Activated naive CD8-positive, alpha-beta T cell treated with anti-CD3 and anti-CD28 coated beads, Interleukin-2, amount 10 ng/mL, durations not matched to agents 7 days and 5 days (primary cell): ENCODE measurements at places on chromosomes 2 and 18. TPM values are rescaled to one million over a fixed set of nuclear protein-coding genes. Genes with fewer than 3 reads are reported as not detected.

- no peak for DNase-seq
- H3K4me1 ChIP-seq: no peaks in the 10 kb centered on the region
- H3K27me3 ChIP-seq: peaks cover 9% of the 10 kb centered on the region
- H3K4me3 ChIP-seq: no peak overlapping the region
- H3K27ac ChIP-seq: no peak overlapping the region
- no peaks in the 10 kb centered on the region for H3K36me3 ChIP-seq
Measured at GRCh38 chr2:72118386-72118785, 29.3 kb downstream of the CYP26B1 start.

GRCh38 chr2:152506843-152507242 is 171.9 kb downstream of the FMNL2 start:
- H3K27me3 ChIP-seq: peaks cover 3% of the 10 kb centered on the region
- no peaks in the 10 kb centered on the region for H3K36me3 ChIP-seq
- H3K27ac ChIP-seq: no peak overlapping the region
- H3K4me1 ChIP-seq: no peaks in the 10 kb centered on the region
- no peak for DNase-seq
- H3K4me3 ChIP-seq: no peak overlapping the region

DNA sequence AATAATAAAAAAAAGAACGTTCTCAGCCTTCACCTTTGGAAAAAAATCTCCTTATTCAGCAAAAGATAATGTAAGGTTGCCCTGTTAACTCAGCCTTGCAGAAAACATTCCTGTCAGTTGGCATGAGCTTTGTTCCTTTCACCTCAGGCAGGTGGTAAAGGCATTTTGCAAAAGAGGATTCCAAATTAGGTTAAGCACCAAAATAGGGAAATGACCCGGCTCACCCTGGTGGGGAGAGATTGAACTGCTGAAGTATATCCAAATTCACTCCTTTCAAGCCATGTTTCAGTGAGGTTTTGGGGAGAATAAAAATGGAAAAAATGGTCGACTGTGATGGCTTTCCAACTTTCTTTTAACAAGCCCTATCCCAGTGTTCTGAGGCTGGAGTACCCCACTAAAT is 1988.8 kb upstream of the PIK3C3 start:
- H3K4me1 ChIP-seq: no peaks in the 10 kb centered on the region
- no peak for DNase-seq
- no peaks in the 10 kb centered on the region for H3K36me3 ChIP-seq
- H3K4me3 ChIP-seq: no peak overlapping the region
- H3K27ac ChIP-seq: no peak overlapping the region

CD8B gene
- 475 TPM for total RNA-seq

DNA sequence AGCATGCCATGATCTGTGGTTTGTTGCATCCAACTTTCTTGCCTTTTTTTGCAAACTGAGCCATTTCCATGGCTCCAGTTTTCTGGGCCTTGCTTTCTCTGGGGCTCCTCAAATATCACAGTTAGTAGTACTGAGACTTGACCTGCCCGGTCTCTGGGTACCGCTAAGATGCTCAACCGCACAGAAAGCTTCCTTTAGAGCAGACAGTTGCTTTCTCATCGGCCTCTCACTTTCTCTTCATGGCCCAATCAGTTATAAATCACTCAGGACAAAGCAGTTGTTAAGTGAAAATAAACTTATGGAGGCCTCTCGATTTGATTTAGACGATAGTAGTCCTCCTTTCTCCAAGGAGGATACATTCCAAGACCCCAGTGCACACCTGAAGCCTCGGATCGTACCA is 141.2 kb upstream of the ASB18 start:
- no peaks in the 10 kb centered on the region for H3K4me1 ChIP-seq
- H3K27me3 ChIP-seq: no peaks in the 10 kb centered on the region
- H3K4me3 ChIP-seq: no peak overlapping the region
- H3K27ac ChIP-seq: no peak overlapping the region
- no peaks in the 10 kb centered on the region for H3K36me3 ChIP-seq

GRCh38 chr2:23335550-23335949 is 49.4 kb upstream of the KLHL29 start:
- DNase-seq: no peak
- H3K4me1 ChIP-seq: no peaks in the 10 kb centered on the region
- H3K4me3 ChIP-seq: no peak overlapping the region
- H3K27me3 ChIP-seq: peaks cover 9% of the 10 kb centered on the region
- H3K27ac ChIP-seq: no peak overlapping the region

- H3K27me3 ChIP-seq: peaks cover 3% of the 10 kb centered on the region
- H3K36me3 ChIP-seq: no peaks in the 10 kb centered on the region
- no peaks in the 10 kb centered on the region for H3K4me1 ChIP-seq
- H3K4me3 ChIP-seq: no peak overlapping the region
Measured at GRCh38 chr2:204495381-204495780, 49.9 kb upstream of the PARD3B start.

GAL3ST2 gene
- total RNA-seq: 0.43 TPM

- H3K27me3 ChIP-seq: peaks cover 17% of the 10 kb centered on the region
- H3K4me1 ChIP-seq: no peaks in the 10 kb centered on the region
- no peak overlapping the region for H3K4me3 ChIP-seq
- no peaks in the 10 kb centered on the region for H3K36me3 ChIP-seq
- H3K27ac ChIP-seq: no peak overlapping the region
Measured at GRCh38 chr2:151361674-151362370, 4.4 kb downstream of the TNFAIP6 start.

- no peak for DNase-seq
- H3K27ac ChIP-seq: peak overlapping the region; percentile 62
- H3K4me1 ChIP-seq: peaks cover 32% of the 10 kb centered on the region
- H3K36me3 ChIP-seq: peaks cover 35% of the 10 kb centered on the region
Measured at GRCh38 chr2:195486520-195486919, 170.5 kb upstream of the SLC39A10 start.

- no peaks in the 10 kb centered on the region for H3K36me3 ChIP-seq
- H3K4me3 ChIP-seq: no peak overlapping the region
- no peaks in the 10 kb centered on the region for H3K4me1 ChIP-seq
- H3K27me3 ChIP-seq: peaks cover 20% of the 10 kb centered on the region
- no peak overlapping the region for H3K27ac ChIP-seq
Measured at GRCh38 chr18:65749841-65750240, 971 bp upstream of the CDH7 start.

SLC4A3 gene
- not detected for total RNA-seq

DNA sequence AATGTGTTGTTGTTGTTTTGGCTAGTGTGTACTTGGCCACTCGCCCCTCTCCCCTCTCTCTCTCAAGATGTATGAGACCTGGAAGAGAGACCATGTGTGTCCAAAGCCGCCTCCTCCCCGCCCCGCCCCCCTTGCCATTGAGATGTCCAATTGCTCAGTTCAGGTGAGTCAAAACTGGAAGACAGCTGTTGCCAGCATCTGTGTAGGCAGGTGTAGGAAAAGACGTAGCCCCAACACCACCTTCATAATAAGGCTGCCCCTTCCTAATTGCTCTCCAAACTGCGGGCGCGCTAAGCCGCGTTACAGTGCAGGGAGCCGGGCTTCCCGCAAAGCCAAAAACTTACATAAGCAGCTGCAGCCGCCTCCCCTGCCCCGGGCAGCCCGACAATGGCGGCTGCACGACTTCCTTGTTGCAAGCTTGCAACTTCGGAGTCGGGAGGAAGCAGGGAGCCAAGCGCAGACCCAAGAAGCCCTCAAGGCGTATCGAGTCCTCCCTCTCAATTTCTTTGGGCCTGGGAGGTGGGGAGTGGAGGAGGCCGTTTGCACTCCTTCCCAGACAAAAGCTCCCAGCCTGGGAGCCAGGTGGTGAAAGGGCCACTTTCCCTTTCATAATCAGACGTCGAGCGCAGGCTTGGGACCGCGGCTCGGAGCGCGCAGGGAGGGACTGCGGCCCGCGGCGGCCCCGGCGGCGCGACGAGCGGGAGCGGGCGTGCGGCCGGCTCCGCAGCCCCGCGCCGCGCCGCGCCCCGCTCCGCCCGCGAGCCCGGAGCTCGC is 882 bp downstream of the ZBTB14 start:
- H3K4me1 ChIP-seq: peaks cover 15% of the 10 kb centered on the region
- H3K4me3 ChIP-seq: peak overlapping the region; percentile 94
- DNase-seq: peak; percentile 72
- H3K27ac ChIP-seq: peak overlapping the region; percentile 96
- H3K36me3 ChIP-seq: peaks cover 22% of the 10 kb centered on the region

GRCh38 chr2:149044500-149044899 is 6.0 kb downstream of the LYPD6B start:
- no peaks in the 10 kb centered on the region for H3K36me3 ChIP-seq
- H3K4me1 ChIP-seq: no peaks in the 10 kb centered on the region

TRIM43 gene
- not detected for total RNA-seq

GRCh38 chr2:33727361-33728032 is 128.4 kb upstream of the FAM98A start:
- no peak overlapping the region for H3K27ac ChIP-seq
- H3K36me3 ChIP-seq: no peaks in the 10 kb centered on the region
- H3K4me3 ChIP-seq: no peak overlapping the region
- peaks cover 3% of the 10 kb centered on the region for H3K27me3 ChIP-seq
- no peak for DNase-seq
- no peaks in the 10 kb centered on the region for H3K4me1 ChIP-seq

- peaks cover 76% of the 10 kb centered on the region for H3K27me3 ChIP-seq
- peak; percentile 62 for DNase-seq
- peaks cover 30% of the 10 kb centered on the region for H3K4me1 ChIP-seq
- H3K36me3 ChIP-seq: no peaks in the 10 kb centered on the region
- H3K27ac ChIP-seq: peak within 1 kb of the TSS; percentile 54
Measured at GRCh38 chr2:174334781-174335251, at the start of gene SP9. Gene SP9 (plus strand): TSS chr2:174334954. CDS start chr2:174335093, 139 bp downstream.

IL36RN gene
- not detected for total RNA-seq

DNA sequence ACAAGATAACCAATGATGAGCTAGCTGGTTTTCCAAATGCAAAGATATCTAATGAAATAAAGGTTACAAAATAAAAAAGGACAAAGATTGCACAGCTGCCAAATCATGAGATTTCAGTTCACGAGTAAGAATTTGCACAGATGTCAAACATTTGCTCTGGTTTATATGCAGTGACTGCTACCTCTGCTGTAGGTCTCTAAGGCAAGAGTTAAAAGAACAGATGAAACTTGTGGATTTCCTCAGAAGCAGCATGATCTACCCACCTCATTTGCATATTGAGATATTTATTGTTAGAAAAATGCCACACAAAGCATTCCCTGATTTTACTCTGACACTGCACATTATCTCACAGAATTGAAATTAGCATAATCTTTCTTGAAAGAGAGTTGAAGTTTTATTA is 763.2 kb upstream of the ZEB2 start:
- H3K36me3 ChIP-seq: no peaks in the 10 kb centered on the region
- no peak for DNase-seq
- no peaks in the 10 kb centered on the region for H3K4me1 ChIP-seq
- H3K4me3 ChIP-seq: no peak overlapping the region
- no peak overlapping the region for H3K27ac ChIP-seq

CCNYL1 gene
- 8.0 TPM for total RNA-seq

SATB2 gene
- 0.06 TPM for total RNA-seq

DNA sequence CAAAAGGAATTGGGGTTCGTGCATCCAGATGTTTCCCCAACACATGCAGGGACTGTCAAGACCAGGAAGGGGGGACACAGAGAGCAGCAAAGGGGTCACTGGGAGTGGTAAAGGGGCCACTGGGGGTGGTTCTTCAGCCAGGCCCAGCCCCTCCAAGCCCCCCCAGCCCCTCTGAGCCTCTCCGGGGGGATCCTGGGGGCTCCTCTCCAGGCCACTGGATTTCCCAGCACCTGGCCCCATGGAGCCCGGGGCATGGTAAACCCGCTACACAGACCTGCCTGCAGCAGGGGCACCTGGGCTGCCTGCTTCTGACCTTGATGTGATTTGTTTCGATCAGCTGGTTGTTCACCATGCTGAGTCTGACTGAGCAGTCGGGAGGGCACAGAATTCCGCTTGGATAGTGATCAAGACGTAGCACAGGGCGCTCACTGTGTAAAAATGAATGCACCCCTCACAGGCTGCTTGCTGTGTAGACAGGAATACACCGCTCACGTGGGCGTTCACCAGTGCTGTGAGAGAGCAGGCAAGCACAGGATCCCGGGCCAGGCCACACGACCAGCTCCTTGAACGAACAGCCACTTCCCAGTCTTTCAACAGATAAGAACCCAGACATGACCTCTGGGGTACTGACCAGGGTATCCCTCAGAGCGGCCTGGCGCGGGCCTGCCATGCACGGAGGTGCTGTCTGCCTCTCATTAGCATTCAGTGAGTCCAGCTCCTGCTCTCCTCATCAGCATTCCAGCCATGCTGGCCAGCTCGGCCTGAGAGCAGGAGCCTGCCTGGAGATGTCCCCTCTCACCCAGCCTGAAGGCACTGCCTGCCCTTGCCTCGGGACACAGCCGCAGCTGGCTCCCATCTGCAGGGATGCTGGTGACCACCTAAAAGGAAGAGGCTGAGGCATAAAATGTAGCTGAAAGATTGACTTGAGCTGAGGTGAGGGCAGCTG is 73.3 kb upstream of the OTOS start:
- no peak overlapping the region for H3K4me3 ChIP-seq
- no peaks in the 10 kb centered on the region for H3K4me1 ChIP-seq
- DNase-seq: no peak
- no peak overlapping the region for H3K27ac ChIP-seq
- no peaks in the 10 kb centered on the region for H3K36me3 ChIP-seq

GRCh38 chr18:76791106-76791505 is 31.3 kb upstream of the ZNF236 start:
- H3K27ac ChIP-seq: no peak overlapping the region
- H3K4me1 ChIP-seq: peaks cover 7% of the 10 kb centered on the region
- peaks cover 16% of the 10 kb centered on the region for H3K27me3 ChIP-seq
- DNase-seq: no peak
- H3K4me3 ChIP-seq: no peak overlapping the region

DNA sequence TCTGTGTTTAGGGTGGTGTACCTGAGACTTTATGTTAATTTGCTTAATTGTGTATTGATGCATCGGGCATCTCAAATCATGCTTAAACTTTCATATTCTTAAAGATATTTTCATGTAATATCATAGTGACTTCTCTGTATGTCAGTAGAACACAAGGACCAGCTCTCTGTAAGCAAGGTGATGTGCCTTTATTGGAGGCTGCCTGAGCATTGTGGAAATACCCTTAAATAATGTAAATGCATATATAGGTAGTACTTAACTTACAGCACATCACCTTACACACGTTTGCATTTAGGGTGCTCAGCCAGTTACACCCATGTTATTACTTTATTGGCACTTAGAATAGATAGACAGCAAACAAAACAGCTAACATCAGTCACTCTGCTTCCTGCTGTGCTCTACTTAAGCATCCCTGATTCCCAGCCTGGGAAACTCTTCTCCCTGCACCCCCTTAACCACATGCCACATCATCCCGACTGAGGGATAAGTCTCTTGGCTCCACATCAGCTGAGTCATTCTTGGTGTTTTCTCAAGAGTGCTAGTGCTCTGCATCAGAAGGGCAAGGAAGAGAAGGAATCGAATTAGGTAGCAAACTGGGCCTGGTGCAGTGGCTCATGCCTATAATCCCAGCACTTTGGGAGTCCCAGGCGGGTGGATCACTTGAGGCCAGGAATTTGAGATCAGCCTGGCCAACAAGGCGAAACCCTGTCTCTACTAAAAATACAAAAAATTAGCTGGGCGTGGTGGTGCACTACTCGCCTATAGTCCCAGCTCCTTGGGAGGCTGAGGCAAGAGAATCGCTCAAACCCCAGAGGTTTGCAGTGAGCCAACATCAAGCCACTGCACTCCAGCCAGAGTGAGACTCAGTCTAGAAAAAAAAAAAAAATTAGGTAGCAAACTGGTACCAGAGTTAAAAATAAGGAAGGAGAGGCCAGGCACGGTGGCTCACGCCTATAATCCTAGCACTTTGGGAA is 108.7 kb downstream of the MAP3K20 start:
- H3K36me3 ChIP-seq: peaks cover 6% of the 10 kb centered on the region
- peaks cover 7% of the 10 kb centered on the region for H3K4me1 ChIP-seq

SCN9A gene
- not detected for total RNA-seq
